ENCODE measurements at places on chromosomes 5 and 9.

DNA sequence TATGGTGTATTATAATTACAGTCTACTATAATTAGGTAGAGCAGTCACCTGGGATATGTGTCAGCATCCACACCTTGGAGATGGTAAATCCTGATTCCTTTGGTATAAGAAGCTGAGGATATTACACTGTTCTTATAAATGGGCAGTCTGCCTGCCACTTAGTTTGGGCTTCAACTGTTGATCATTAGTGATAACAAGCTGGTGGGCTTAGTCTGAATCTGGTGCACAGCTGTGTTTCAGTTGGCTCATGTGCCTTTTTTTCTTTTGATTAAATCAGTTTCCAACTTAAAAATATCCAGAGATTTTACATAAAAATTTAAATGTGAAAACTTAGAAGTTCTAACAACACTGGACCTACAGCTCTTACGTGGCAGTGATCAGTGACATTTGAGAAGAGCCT is 21.2 kb downstream of the LVRN start:
- DNase-seq, result no peak

DNA sequence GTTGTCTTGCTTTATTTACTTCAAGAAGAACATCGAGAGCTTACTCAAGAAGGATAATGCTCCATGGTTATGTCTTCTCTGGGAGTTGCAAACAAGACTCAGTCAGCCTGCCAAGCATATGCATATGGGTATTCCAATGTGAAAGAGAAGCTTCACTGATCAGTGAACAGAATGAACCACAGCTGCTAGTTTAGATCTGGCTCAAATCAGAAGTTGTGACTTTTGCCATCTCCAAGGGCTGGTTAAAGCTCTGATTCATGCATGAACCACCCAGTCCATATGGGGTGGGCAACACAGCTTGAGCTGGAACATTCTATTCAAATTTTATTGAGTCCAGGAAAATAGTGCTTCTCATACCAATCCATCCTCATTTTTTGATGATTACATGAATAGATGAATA is 50.0 kb downstream of the ATPSCKMT start:
- no peak for DNase-seq

DNA sequence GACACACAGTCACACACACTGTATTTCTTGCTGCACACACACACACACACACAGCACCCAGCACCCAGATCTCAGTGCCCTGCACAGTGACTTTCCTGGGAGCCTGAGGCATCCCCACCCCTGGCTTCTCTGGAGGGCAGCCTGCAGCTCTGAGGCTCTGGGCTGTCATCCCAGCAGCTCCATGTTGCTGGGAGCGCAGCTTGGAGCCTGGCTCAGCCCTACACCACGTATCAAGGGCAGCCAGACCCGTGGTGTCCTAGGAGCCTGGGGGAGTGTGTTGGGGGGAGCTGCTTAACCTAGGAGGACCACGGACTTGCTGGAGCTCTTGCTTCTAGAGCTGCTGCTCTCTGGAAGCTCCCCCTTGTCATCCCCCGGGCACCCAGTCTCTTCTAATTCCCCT is 5.2 kb downstream of the IER5L start:
- DNase-seq, result no peak

GRCh38 chr5:140192715-140193430 is 17.9 kb downstream of the CYSTM1 start:
- DNase-seq, result no peak

GRCh38 chr5:132839426-132840301 is 9.2 kb upstream of the SHROOM1 start:
- no peak for DNase-seq

GRCh38 chr9:88766778-88767503 is 224.3 kb upstream of the S1PR3 start:
- no peak for DNase-seq

DNA sequence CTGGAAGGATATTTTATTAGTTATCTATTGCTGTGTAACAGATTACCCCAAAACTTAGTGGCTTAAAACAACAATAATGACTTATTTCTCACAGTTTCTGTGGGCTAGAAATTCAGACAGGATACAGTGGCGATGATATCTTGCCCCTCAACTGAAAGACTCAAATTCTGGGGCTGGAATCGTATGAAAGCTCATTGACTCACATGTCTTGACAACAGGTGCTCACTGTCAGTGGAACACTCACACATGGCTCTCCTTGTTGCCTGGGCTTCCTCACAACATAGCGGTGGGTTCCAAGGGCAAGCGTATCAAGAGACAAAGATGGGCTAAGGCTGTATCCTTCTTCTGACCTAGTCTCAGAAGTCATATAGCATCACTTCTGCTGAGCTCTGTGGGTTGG is 3.7 kb upstream of the GNPDA1 start:
- no peak for DNase-seq

GRCh38 chr9:107698779-107699178 is 209.2 kb upstream of the KLF4 start:
- DNase-seq, result no peak

- DNase-seq, result no peak
Measured at GRCh38 chr9:128193469-128194096, 2.2 kb upstream of the CIZ1 start.

- DNase-seq, result no peak
Measured at GRCh38 chr5:60830581-60831127, 13.4 kb downstream of the ELOVL7 start.

GRCh38 chr5:154868702-154869101 is 10.3 kb downstream of the CNOT8 start:
- DNase-seq, result no peak

DNA sequence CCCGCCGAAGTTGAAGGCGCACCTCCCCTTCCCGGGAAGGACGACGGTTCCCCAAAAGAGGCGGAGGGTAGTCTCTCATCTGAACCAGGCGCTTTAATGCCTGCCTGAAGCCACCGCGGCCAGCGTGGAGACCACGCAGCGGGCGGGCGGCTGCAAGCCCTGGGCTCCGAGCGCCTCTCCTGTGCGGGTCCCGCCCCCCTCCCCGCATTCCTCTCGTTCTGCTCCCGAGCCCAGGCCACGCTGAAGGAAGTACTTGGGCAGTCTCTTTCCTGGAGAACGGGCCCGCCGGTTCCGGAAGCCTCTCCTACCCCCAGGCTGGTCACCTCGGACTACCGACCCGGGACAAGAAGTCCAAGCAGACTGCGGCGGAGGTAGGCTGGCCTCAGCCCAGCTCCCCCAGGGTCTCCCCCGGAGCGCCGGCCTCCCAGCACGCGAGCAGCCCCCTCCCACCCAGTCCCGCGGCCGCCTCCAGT is 571 bp downstream of the PPIC start:
- DNase-seq, result peak; percentile 6

- DNase-seq, result no peak
Measured at GRCh38 chr9:111427186-111427585, 57.0 kb downstream of the ECPAS start.

DNA sequence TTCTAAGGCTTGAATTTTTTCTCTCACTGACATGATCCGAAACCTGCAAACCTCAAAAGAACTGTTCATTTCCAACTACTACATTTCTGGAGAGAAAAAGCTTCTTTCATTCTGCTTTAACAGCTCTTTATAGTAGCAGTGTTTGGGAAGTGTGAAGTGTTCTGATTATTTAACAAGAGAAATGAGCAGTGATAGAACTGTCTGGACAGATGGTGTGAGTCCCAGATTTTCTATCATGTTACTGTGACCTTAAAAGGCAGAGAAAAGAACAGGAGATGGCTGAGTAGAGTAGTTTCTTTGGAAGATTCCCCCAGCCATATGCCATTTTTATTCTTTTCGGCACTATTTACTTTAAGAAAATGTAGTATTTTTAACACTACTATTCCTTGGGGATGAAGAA is 41.3 kb upstream of the TAL2 start:
- no peak for DNase-seq

DNA sequence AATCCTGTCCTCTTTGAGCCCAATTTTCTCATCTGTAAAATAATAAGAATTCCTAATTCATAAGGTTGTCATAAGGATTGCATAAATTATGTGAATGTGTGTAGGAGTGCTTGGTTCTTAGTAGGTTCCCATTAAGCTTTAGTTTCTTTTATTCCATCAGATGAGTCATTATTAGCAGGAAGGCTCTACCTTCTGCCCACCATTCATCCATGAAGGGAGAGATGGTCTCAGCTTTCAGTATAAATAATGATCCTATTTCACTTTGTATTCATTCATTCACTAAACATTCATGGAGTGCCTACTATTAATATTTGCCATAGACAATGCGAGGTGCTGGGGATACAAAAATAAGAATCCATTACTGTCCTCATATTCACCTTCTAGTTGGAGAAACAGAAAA is 3.0 kb downstream of the CMYA5 start:
- no peak for DNase-seq

GRCh38 chr5:32710550-32711361 is at the start of gene NPR3:
TSS of gene NPR3 (plus strand) at chr5:32711321. CDS start at chr5:32711777, 456 bp downstream.
- no peak for DNase-seq

GRCh38 chr9:109012009-109012875 is 1.1 kb downstream of the CTNNAL1 start:
- peak; percentile 75 for DNase-seq

- no peak for DNase-seq
Measured at GRCh38 chr5:1983919-1984695, 101.4 kb upstream of the IRX4 start.

GRCh38 chr9:116087246-116087645 is 66.3 kb upstream of the PAPPA start:
- DNase-seq, result peak; percentile 71

- DNase-seq, result no peak
Measured at GRCh38 chr5:96384353-96384752, 48.7 kb downstream of the PCSK1 start.

- DNase-seq, result no peak
Measured at GRCh38 chr9:28916348-28916747, 1343.1 kb upstream of the C9orf72 start.

- DNase-seq, result peak; percentile 59
Measured at GRCh38 chr5:66795682-66796081, 199.5 kb downstream of the MAST4 start.

GRCh38 chr5:63629951-63630630 is 332.2 kb downstream of the HTR1A start:
- no peak for DNase-seq

DNA sequence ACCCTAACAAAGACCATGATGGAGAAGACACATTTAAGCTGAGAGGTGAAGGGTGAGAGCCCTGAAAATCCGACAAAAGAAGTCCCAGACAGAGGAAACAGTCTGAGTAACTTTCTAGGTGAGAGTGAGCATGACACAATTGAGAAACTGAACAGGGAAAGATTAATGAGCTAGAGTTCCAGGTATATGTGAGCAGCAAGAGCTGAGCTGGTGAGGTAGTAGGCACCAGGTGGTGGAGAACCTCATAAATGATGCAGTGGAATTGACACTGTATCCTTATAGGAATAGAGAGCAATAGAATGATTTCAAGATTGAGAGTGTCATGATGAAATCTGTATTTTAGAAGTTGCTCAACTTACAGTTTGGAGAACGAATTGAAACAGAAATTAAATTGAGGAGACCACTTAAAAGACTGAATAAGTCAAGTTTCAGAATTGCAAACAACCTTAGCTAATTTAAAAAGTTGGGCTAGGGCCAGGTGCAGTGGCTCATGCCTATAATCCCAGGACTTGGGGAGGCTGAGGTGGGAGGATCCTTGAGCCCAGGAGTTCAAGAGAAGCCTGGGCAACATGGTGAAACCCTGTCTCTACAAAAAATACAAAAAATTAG is 89.8 kb downstream of the NREP start:
- no peak for DNase-seq

GRCh38 chr5:83741571-83741970 is 20.9 kb upstream of the HAPLN1 start:
- DNase-seq, result no peak

DNA sequence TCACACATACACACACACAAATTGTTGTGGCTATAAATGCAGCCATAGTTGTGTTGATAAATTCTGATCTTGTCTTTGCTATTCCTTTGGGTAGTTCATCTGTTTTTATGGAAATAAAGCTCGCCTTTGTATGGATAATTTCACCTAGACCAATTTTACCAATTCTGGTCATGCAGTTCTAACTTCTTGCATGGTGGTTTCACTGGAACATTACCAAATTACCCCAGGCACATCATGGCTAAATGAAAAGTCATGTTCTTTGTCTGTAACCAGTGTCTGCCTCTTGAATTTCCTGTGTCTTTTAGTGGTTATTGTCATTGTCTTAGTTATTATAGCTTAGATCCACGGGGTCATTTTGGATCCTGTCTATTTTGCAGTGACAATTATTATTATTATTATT is 50.3 kb upstream of the TMC1 start:
- no peak for DNase-seq

DNA sequence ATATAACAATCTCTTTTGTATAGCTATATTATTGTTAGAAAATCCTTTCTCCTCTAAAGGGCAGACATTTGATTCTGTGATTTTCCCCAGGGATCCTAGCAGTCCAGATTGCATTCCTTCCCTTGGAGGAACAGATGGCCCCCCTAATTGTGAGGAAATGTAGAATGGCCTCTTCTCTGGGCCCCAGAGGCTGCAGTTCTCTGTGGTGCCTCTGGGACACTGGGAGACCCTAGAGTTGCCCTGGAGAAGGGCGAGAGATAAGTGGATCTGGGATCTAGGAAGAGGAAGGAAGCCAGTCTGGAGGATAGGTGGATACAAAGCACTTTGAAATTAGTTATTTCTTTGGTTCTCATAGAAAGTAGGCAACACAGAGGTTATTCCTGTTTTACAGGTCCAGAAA is 1.9 kb upstream of the HINT2 start:
- DNase-seq, result no peak

- DNase-seq, result no peak
Measured at GRCh38 chr5:11853140-11853539, 51.1 kb downstream of the CTNND2 start.

DNA sequence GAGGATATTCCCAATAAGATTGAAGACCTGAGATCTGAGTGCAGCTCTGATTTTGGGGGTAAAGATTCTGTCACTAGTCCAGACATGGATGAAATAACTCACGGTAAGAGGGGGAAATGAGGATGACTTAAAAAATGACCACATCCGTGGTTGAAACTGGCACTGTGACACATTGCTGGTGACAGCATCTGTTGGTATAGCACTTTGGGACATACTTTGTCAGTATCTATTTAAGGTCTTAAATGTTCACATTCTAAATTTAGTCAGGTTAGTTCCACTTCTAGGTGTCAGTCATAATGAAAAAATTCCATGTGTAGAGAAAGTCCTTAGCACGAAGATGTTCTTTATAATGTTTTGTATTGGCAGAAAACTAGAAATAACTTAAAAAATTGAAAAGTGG is 70.9 kb downstream of the GAPVD1 start:
- no peak for DNase-seq

GRCh38 chr9:132745756-132746709 is 75.8 kb downstream of the GTF3C4 start:
- DNase-seq, result no peak
